Natural killer cell (primary cell): ENCODE measurements at places on chromosomes 4 and X. TPM values are rescaled to one million over a fixed set of nuclear protein-coding genes. Genes with fewer than 3 reads are reported as not detected.

- no peak overlapping the region for H3K27ac ChIP-seq
- no peaks in the 10 kb centered on the region for H3K27me3 ChIP-seq
- no peaks in the 10 kb centered on the region for H3K4me1 ChIP-seq
- no peak for DNase-seq
Observed at GRCh38 chrX:81241753-81242152, 39.9 kb downstream of the SH3BGRL start.

GRCh38 chrX:118464501-118464900, 31.1 kb upstream of the DOCK11 start:
- H3K27me3 ChIP-seq = no peaks in the 10 kb centered on the region
- no peak overlapping the region for H3K4me3 ChIP-seq
- H3K4me1 ChIP-seq = no peaks in the 10 kb centered on the region

DNA sequence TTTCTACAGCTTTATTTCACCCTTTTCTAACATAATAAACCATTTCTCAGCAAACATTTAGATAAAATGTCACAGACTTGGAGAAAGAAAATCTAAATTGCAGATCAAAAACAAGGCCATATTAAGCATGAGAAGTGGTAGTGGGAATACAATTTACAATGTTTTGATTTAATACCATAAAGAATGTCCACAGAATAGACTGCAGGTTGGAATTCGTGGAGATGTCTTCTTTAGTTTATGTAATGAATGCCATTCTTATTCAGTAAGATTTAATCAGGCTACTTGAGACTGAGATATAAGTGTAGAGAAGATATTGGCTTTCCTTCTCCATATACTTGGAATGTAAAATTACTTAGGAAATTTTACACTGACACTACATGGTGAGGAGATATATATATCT, 91.9 kb upstream of the ZFP42 start:
- DNase-seq = no peak
- no peak overlapping the region for H3K27ac ChIP-seq
- no peaks in the 10 kb centered on the region for H3K4me1 ChIP-seq
- H3K27me3 ChIP-seq = no peaks in the 10 kb centered on the region
- no peak overlapping the region for H3K4me3 ChIP-seq

GRCh38 chr4:32560306-32560705, 1840.1 kb downstream of the PCDH7 start:
- H3K4me3 ChIP-seq = no peak overlapping the region
- H3K27ac ChIP-seq = no peak overlapping the region
- DNase-seq = no peak
- H3K4me1 ChIP-seq = no peaks in the 10 kb centered on the region
- no peaks in the 10 kb centered on the region for H3K36me3 ChIP-seq

GRCh38 chrX:1877780-1878179, 262.9 kb downstream of the ASMT start:
- no peak overlapping the region for H3K27ac ChIP-seq
- no peak overlapping the region for H3K4me3 ChIP-seq
- no peaks in the 10 kb centered on the region for H3K36me3 ChIP-seq
- H3K4me1 ChIP-seq = no peaks in the 10 kb centered on the region
- no peaks in the 10 kb centered on the region for H3K27me3 ChIP-seq

DNA sequence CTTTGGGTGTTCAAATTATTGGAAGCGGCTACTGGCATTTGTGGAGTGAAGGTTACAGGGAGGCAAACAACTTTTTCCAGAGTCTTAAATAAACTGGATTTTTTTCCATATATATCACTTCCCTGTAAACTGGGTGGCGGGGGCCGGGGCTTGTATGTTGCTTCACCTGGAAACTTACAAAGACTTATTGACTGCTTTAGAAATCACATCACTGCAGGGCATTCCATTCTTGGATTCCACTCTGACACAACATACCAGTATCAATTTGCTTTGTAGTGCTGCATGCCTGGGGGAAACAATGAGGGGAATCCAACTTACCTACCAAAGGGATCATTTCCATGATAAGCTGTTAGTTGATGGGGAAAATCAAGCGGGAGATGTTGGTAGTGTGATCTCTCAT, 21.7 kb upstream of the FAM156A start:
- no peaks in the 10 kb centered on the region for H3K36me3 ChIP-seq
- no peak for DNase-seq
- H3K4me1 ChIP-seq = no peaks in the 10 kb centered on the region

DNA sequence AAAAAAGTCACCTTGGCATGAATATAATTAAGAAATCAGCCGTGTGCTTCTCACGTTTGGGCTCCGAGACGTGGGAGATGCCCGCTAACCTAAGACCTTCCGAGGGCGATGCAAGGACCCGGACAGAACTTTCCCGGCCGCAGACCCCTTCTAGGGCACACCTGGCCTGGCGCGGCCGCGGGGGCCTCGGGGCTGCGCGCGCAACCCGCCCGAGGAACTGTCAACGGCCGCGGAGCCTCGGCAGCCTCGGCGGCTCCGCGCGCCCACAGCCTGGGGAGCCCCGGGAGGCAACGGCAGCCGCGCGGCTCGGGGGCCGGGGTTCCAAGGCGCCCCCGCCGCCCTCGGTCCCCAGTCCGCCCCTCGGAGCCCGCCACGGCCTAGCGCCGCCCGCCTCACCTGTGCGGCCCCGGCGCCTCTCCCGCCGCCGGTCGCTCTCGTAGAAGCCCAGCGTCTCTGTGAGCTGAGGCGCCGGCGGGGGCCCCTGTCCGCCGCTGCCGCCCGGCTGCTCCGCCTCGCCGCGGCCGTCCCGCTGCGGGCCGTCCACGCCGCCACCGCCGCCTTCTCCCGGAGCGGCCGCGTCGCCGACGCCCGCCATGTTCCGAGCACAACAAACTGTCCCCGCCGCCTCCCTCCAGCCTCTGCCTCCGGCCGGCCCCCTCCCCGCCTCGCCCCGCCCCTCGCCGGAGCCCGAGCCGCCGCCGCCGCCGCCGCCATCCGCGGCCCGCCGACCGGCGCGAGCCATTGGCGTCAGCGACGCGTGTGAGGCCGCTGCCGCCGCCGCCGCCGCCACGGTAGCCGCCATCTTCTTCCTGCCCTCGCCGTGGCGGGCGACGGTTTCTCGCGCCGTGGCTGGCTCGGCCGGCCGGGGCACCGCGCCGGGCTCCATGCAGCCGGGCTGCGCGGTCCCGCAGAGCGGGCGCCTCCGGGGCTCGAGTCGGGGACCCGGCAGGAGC, at the start of gene TAPT1:
Gene TAPT1, minus strand, starts transcription at position 609 of the 953 bp plus-strand sequence. Its CDS starts 14 bp downstream, at position 595.
- H3K36me3 ChIP-seq = no peaks in the 10 kb centered on the region
- peak within 1 kb of the TSS; percentile 80 for H3K4me3 ChIP-seq
- peak within 1 kb of the TSS; percentile 88 for H3K27ac ChIP-seq

Gene S100G
- total RNA-seq = not detected

- no peaks in the 10 kb centered on the region for H3K4me1 ChIP-seq
- no peak overlapping the region for H3K27ac ChIP-seq
Observed at GRCh38 chrX:144616317-144616716, 631.0 kb upstream of the SPANXN1 start.

Gene ETDB
- total RNA-seq = not detected

DNA sequence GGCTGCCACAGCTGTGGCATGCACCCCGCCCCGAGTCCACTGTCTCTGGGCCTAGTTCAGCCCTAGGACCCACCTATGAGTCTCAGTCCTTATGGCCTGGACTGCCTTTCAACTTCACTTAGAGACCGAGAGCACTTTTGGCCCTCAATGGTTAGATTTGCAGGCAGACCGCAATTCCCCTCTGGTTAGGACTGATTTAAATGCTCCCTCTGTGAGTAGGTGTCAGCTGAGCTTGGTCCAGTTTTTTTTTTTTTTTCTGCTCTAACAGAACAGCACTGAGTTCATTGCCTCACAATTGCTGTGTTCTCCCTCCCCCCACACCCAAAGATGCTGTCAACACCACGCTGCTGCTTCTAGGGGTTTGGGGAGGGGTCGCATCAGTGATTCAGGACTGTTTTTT, 143.2 kb downstream of the BMP15 start:
- H3K36me3 ChIP-seq = no peaks in the 10 kb centered on the region
- no peaks in the 10 kb centered on the region for H3K27me3 ChIP-seq
- no peak overlapping the region for H3K4me3 ChIP-seq
- H3K27ac ChIP-seq = no peak overlapping the region
- H3K4me1 ChIP-seq = no peaks in the 10 kb centered on the region
- DNase-seq = no peak

- H3K4me1 ChIP-seq = peaks cover 9% of the 10 kb centered on the region
- no peak overlapping the region for H3K27ac ChIP-seq
- H3K36me3 ChIP-seq = no peaks in the 10 kb centered on the region
- H3K4me3 ChIP-seq = peak overlapping the region; percentile 55
- no peak for DNase-seq
- peaks cover 6% of the 10 kb centered on the region for H3K27me3 ChIP-seq
Observed at GRCh38 chrX:129522184-129523078, 859 bp downstream of the SMARCA1 start.

DNA sequence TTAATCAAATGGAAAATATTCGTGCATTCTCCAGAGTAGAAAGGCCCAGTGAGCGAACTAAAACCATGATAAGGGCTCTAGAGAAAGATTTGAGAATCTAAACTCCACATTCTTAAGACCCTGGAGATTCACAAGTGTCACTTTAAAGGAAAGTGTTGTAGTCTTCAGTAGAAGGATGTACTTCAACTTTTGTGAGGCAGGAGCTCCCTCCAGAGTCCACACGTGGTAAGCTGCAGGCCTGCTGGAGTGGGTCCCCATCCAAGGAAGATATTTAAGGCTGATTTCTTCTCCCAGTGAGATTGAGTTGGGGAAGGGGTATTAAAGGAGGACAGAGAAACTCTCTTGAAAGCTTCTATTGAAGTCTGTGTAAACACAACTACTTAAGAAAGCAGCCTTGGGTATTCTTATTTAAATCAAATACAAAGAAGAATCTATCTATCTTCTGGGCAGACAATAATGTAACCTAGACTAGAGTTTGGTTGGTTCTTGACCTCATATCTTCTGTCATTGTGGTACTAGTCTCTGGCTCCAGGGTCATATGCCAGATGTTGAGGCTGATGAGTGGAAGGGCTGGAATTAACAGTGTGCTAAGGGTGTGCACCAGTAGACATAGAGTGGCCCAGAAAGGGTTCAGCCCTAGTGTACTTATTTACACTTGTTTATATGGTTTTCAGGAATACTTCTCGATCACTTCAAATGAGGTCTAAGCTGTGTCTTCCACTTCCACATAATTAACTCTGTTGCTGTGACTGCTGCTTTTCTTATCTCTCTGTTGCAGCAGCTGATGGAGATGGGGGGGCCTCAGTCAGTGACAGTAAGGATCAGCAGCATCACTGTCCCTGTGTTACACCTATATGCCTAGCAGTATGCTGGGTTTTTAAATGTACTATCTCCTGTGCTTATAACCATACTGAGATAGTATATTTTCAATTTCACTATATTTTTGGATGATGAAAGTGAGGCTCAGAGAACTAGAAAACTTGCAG, 76.1 kb downstream of the HMGB2 start:
- no peaks in the 10 kb centered on the region for H3K4me1 ChIP-seq
- no peaks in the 10 kb centered on the region for H3K27me3 ChIP-seq

DNA sequence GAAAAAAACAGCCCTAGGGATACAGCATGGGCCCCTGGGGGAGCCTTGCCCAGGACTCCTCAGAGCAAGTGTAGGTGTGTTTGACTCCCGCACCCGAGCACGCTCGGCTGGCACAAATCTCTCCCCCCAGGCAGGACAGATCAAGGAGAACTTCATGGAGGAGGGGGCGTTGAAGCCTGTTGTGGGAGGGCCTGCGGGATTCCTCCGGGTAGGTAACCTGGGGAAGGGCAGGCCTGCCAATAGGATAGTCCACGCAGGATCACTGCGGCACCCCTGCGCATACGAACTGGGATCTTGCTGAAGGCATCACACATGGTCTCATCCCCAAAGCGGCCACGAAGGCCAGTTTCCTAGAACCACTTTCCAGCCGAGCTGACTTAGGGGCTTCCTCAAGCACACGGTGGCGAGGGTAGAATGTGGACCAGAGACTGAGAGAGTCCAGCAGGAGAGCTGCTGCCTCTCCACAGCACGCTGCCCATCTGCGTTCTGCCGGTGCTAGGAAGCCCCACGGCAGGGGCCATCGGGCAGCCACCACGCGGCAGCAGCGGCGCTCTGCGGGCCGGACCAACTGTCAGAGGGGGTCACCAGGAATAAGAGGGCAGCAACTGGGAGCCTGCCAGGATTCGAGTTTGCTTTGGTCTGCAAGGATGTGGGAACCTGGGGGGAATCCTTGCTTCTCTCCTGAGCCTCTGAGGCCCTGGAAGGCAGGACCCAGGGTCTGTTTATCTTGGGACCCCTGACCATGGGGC, 56.8 kb downstream of the WFS1 start:
- no peaks in the 10 kb centered on the region for H3K4me1 ChIP-seq
- no peak overlapping the region for H3K27ac ChIP-seq
- DNase-seq = no peak
- no peaks in the 10 kb centered on the region for H3K27me3 ChIP-seq

Gene CLGN
- total RNA-seq = not detected

Gene CFAP99
- not detected for total RNA-seq

DNA sequence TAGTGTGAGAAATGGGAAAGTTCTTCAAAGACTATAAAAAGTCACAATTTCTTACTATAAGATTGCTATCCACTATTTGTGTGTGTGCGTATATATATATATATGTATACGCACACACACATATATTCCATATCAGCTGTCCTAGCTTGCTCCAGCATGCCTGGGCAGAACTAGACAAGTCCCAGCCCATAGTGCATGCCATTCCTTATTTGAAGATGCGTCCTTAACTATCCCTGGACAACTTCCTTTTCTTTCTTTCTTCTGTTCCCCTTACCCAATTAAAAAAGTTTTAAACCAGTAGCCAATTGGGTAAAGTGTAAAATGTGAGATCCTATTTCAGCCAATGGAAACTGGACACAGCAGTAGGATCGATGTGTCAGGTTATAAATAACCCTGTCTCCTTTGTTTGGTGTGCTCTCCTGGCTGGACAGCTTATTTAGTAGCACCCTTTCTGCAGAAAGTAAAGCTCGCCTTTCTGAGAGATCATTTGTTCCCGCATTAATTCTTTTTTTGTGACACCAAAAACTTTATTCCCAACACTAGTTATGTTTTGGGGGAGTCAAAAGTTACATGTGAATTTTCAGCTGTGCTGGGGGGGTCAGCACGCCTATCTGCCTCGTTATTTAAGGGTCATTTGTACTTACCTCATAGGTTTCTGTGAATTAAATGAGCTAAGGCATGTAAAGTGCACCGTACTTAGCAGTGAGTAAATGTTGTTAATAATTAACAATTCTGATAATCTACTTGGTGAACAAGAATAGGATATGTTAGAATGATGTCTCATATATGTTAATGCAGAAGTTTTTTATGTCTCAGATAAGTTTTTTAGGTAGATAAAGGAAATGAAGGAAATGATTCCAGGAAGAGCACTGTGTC, 40.9 kb downstream of the KDM6A start:
- no peaks in the 10 kb centered on the region for H3K36me3 ChIP-seq
- H3K4me1 ChIP-seq = no peaks in the 10 kb centered on the region
